ENCODE measurements at places on chromosomes 4 and X.

DNA sequence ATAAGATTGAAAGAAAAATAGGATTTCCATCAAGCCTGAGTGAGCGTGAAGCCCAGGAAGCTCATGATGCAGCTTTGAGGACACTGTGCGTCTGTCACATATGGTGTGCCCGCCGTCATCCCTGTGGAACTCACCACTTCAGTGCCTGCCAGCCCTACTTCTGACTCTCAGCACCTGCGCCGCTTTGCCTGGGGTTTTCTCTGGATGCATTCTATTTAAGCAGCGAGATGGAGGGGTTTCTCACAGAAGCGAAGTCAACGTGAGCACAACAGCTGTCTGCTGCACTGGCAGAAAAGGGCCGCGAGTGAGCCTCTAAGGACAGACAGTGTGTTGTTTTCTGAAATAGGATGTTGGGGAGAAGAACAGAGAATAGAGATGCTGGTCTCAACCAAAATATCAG lies 6.2 kb upstream of the TMEM128 start:
- DNase-seq = no peak

GRCh38 chr4:22052076-22052475 lies 103.5 kb upstream of the KCNIP4 start:
- no peak for DNase-seq

- no peak for DNase-seq
Measured at GRCh38 chr4:119205690-119206089, 6.8 kb upstream of the USP53 start.

GRCh38 chr4:164212134-164212533 lies 541.8 kb upstream of the SMIM31 start:
- DNase-seq = no peak

DNA sequence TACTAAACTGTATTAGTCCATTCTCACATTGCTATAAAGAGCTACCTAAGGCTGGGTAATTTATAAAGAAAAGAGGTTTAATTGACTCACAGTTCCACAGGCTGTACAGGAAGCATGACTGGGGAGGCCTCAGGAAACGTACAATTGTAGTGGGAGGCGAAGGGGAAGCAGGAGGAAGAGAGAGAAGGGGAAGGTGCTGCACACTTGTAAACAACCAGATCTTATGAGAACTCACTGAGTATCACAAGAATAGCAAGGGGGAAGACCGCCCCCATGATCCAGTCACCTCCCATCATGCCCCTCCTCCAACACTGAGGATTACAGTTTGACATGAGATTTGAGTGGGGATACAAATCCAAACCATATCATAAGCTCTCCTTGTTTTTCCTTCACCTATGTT lies 40.9 kb downstream of the RPA4 start:
- no peak for DNase-seq

DNA sequence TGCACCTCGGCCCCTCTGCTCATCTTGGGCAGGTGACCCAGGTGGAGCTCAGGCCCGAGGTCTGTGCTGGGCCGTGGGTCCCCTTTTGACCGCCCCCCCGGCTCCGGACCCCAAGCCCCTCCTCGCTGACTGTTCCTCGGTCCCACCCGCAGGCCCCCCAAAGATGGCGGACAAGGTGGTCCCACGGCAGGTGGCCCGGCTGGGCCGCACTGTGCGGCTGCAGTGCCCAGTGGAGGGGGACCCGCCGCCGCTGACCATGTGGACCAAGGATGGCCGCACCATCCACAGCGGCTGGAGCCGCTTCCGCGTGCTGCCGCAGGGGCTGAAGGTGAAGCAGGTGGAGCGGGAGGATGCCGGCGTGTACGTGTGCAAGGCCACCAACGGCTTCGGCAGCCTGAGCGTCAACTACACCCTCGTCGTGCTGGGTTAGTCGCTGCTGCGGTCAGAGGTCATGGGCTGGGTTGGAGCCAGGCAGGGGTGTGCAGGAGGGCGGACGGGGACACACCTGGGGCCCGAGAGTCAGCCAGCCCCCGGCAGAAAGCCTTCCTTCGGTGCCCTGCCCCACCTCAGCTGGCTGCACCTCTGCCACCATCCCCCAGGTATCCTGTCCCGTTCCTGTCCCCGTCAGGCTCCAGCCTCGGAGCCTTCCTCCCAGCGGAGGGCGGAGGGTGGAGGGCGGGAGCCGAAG lies 10.8 kb downstream of the FGFRL1 start:
- DNase-seq = no peak

DNA sequence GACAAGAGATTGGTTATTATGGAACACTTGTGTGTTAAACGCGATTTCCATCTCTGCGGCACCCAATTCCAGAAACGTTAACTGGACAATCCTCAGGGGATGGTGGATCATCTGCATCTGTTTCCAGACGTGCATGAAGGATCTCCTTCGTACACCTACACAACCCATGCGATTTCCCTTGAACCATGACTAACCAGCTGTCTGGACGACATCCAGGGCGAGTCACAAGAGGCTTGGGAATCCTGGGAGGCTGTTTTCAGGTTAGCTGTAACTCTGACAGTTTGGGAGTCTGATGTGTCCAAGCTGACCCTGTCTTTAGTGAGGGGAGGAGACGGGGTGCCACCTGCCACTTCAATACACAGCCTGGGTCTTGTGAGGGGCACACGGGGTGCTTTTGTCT lies 84.5 kb downstream of the GATB start:
- no peak for DNase-seq

GRCh38 chr4:80340036-80340435 lies 4.5 kb downstream of the CFAP299 start:
- no peak for DNase-seq

- DNase-seq = no peak
Measured at GRCh38 chr4:122912810-122913575, 9.4 kb downstream of the NUDT6 start.

DNA sequence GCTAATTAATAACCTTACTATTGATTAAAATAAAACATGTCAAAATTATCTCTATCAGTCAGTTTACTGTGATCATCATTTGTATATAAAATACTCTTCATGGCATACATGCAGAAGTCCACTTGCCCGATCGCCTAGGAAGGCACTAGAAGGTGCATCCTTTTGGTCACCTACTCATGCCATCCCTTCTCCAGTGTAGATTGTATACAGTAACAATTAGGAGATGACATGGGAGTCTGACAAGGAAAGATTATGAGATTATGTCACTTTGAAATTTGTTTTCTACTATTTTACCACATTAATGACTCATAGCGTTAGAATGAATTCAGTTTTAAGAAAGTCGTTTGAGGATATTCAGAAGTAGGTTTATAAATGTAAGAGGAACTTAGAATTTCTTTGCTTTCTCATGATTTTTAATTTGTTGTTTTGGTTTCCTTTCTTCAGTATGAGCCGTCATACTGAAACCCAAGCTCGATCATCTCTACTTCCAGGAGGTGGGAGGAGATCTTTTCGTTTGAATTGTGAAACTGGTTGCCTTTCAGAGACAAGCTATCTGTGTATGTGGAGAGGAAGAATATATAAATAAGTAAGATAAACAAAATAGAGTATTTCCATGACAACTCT lies 51.1 kb upstream of the UNC5C start:
- DNase-seq = no peak

DNA sequence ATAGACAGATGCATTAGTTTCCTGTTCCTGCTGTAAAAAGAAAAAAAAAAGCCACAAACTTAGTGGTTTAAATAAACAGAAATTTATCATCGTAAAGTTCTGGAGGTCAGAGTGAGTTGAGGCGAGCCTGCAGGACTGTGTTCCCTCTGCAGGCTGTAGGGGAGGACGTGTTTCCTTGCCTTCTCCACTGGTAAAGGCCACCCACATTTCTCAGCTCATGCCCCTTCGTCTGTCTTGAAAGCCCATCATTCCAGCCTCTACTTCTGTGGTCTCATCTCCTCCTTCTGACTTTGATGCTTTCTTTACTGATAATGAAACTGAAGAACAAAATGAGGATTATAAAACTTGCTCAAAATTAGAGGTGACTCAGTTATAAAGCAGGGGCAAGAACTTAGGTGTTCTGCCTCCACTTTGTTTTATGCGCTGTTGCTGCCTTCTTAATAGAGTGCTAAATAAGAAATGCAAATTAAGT lies 143.0 kb downstream of the STIM2 start:
- DNase-seq = no peak

GRCh38 chr4:7679406-7680040 lies 244.8 kb upstream of the PSAPL1 start:
- DNase-seq = no peak

DNA sequence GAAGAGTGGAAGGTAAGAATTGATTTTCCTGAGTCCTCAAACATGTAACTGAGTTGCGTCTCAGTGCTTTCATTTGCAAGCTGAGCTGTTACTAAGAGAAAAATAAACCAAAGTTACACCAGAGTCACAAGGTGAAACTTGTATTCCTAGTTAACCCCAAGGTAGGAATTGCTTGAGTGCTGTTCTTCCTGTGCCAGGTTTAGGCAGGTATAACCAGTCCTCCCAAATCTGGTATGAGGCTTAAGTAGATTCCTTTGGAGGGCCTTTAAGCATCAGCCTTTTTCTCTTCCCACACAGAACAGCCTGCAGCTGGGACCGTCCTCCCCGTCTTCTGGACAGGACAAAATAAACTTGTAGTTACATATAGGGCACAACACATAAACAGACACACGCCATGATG lies 2.3 kb upstream of the BTC start:
- DNase-seq = no peak

GRCh38 chr4:55125763-55126541 lies 557 bp upstream of the KDR start:
- no peak for DNase-seq

- DNase-seq = no peak
Measured at GRCh38 chrX:109782994-109783700, 50.1 kb upstream of the ACSL4 start.

DNA sequence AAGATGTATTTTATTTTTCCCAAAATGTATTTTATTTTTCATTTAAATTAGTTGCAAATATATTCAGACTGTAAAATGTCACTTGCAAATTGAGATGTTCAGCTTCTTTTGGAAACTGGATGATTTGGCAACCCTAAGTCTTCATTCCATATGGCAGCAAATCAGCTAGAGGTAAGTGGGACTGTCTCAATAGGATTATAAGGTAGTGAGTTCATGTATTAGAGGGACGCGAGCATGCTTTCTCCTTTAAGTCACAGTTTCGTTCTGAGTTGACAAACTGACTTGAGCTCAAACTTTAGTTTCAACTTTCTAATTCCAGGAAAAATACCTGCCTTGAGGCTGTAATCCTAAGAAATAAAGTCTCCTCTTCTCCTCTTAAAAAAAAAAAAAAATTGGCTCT lies 44.2 kb upstream of the TMEM131L start:
- DNase-seq = no peak

DNA sequence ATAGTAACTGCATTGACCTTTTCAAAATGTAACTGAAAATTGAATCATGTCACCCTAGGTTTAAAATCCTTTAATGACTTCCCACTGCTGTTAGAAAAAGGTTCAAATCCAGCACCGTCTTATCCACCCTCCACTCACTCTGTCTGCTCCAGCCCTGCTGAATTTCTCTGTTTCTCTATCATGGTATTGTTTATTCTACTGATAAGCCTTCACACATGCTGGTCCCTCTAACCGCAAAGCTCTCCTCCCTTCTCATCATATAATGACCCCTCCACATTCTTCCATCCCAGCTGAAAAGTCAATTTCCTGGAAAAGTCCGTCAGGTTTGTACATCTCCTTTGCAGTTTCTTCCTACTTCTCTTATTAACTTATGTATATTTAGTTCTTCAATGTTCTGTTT lies 389.2 kb upstream of the F9 start:
- no peak for DNase-seq

DNA sequence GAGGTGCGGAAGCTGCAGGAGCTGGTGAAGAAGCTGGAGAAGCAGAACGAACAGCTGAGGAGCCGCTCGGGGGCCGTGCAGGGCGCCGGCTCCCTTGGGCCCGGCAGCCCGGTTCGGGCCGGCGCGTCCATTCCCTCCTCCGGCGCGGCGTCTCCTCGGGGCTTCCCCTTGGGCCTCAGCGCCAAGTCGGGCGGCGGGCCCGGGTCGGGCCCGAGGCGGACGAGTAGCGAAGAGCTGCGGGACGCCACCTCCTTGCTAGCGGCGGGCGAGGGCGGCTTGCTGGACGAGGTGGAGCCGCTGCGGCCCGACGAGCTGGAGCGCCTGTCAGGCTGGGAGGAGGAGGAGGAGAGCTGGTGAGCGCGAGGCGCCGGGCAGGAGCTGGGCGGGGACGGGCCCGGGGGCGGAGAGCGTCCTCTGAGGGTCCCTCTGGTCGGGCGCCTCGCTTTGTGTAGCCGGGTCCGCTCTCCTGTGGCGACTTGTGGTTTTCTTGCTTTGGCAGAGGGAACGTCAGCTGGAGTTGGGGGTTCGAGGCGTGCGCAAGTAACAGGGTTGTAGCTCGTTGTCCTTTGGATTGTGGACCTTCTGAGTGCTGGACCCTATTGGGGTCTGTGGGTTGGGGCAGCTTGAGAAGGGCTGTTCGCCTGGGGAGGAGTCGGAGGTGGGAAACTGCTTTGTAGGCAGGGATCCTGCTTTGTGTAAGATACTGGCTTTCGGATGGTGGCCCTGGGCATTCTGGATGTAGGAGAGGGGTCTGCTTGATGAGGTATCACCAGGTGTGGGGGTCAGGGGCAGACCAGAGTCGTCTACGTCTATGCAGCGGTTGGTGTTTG lies 662 bp downstream of the SLAIN2 start:
- DNase-seq = peak; percentile 81

DNA sequence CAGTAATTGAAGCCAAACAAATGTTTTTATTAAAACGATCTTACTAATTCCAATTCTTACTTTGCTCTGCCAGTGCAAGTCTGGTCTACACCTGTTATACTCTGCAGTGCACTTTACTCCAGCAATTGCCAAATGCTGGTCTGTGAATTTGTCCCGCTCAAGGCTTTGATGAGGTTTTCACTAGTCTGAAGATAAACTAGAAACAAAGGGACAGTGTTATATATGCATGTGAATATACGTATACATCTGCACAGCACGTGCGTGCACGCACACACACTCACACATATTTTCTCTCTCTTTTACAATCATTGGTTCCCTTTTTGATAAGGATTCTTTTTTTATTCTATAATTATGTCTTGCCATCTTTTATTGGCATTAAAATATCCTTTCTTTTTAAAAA lies 88.5 kb upstream of the LCORL start:
- no peak for DNase-seq

DNA sequence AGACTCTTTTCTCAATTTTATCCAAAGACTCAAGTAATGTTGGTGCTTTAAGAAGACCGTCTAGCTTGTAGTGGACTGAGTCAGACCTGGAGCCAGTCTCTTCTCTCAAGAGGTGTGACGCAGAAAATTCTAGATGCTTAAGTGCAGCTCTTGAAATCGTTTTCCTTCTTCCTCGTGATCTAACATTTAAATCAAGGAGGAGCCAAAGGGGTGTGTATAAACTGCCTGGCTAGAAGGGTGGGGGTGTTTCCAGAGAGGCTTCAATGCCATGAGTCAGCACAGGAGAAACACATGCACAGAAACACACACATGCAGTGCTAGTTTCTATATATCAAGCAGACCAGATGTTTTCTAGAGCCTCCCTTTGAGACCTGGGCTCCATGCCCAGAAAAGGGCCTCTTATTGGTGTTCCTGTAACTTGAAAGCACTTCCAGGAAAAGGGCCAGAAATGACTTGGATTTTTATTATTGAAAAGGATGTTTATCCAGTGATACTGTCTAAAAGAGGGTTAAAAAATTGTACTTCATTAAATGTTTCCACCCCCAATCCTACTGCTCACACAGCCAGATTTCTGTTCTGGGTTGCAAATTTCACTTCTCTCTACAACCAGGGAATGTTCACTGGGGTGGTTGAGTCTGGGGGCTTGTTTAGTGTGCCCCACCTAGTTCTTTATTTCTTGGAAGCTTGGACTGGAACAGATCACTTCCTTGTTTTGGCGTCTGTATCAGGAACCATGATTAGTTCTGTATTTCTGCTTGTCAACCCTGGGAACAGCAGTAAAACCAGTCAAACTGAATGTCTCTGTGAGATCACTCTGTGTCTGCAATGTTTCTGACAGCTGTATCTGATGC lies at the start of gene CLIC2:
Gene CLIC2 (minus strand): TSS at position 129 of the 851 bp plus-strand sequence. CDS start 187 bp downstream, outside the sequence.
- DNase-seq = peak; percentile 77
